Activated CD4-positive, alpha-beta memory T cell treated with anti-CD3 and anti-CD28 coated beads for 36 hours (primary cell): ENCODE measurements at places on chromosomes 2 and 18.

GRCh38 chr2:239391286-239392071 lies 9.3 kb downstream of the HDAC4 start:
- no peak for DNase-seq

DNA sequence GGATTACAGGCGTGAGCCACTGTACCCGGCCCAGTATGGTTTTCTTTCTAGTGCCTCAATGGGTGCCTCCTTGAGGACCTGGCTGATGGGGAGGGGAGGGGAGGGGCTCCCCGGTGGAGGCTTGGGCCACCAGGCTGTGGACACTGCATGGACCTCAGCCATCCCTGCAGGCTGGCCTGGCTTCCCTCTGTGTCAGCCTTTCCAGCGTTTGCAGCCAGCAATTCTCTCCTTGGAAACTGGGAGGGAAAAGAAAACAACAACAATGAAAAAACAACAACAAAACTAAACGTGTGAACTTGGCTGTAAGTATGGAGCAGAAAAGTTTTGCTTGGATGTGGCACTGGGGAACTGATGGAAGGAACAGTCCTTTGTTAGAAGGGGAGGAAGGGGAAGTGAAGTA lies 159.3 kb downstream of the GLI2 start:
- DNase-seq: no peak

GRCh38 chr2:104413890-104414289 lies 440.0 kb upstream of the POU3F3 start:
- DNase-seq: no peak

- DNase-seq: no peak
Observed at GRCh38 chr18:51300912-51301311, 103.4 kb upstream of the MEX3C start.

DNA sequence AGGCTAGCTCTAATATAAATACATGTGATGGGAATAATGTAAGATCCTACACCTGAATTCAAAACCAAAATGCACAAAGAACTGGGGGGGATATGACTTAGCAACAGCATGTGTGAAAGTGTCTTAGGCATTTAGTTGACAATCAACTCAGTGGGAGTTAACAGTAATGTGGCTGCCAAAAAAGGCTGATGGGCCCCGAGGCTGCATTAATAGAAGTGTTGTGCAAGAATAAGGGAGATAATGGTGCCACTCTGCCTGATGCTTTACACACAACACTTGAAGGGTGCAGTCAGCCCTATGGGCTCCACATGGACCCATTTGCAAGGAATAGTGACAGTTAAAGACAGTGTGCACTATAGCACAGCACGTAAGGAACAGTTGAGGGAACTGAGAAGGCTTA lies 649.4 kb upstream of the ZEB2 start:
- no peak for DNase-seq

- no peak for DNase-seq
Observed at GRCh38 chr2:111252436-111252835, 131.7 kb downstream of the BCL2L11 start.

GRCh38 chr2:238527565-238527964 lies 100.8 kb downstream of the ASB1 start:
- no peak for DNase-seq

GRCh38 chr2:223787358-223787757 lies 50.0 kb downstream of the AP1S3 start:
- no peak for DNase-seq

- no peak for DNase-seq
Observed at GRCh38 chr2:143891879-143892308, 628.0 kb downstream of the ZEB2 start.

DNA sequence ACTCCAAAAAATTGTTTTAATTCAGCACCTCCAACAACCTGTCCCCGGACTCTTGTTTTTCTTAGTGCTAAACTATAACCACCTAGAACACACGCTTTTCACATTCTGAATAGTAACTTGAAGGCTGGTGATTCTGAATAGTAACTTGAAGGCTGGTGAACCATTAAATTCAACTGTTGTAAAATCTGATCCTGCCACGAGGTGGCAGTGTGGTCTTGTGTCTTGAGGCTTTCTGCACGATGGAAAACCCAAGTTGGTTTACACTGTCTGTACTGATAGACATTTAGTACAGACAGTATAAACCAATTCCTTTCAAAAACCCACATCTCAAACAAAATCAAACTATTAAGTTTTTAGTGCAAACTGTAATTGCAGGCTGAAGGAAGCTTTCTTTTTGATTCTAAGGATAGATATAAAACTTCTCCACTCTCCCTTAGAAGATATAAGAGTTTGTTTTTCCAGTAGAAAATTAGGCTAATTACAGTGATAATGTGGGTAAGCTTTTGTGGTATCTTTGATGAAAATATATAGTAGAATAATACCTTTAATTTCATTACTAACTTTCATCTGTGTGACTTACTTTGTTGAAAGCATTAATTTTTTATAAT lies 57.6 kb downstream of the VAPA start:
- DNase-seq: peak; percentile 73

- no peak for DNase-seq
Observed at GRCh38 chr2:52611759-52612158, 1155.8 kb upstream of the CHAC2 start.
